ENCODE measurements at places on chromosomes 2 and 18.

- H3K36me3 ChIP-seq: no peaks in the 10 kb centered on the region
- peak overlapping the region; percentile 51 for H3K4me3 ChIP-seq
- H3K27me3 ChIP-seq: no peaks in the 10 kb centered on the region
- DNase-seq: peak; percentile 66
- peaks cover 19% of the 10 kb centered on the region for H3K4me1 ChIP-seq
- peak overlapping the region; percentile 65 for H3K27ac ChIP-seq
Observed at GRCh38 chr18:5628512-5629255, 84.9 kb upstream of the EPB41L3 start.

- no peaks in the 10 kb centered on the region for H3K4me1 ChIP-seq
- H3K27ac ChIP-seq: no peak overlapping the region
- H3K4me3 ChIP-seq: no peak overlapping the region
- no peak for DNase-seq
- H3K27me3 ChIP-seq: no peaks in the 10 kb centered on the region
- no peaks in the 10 kb centered on the region for H3K36me3 ChIP-seq
Observed at GRCh38 chr2:100494712-100495111, 24.4 kb downstream of the NMS start.

GRCh38 chr18:79587779-79588635 is 91.6 kb upstream of the CTDP1 start:
- no peaks in the 10 kb centered on the region for H3K27me3 ChIP-seq
- no peak for DNase-seq
- H3K4me1 ChIP-seq: peaks cover 39% of the 10 kb centered on the region
- H3K27ac ChIP-seq: peak overlapping the region; percentile 72

- no peaks in the 10 kb centered on the region for H3K36me3 ChIP-seq
- no peak overlapping the region for H3K27ac ChIP-seq
- no peak for DNase-seq
- no peak overlapping the region for H3K4me3 ChIP-seq
- H3K4me1 ChIP-seq: no peaks in the 10 kb centered on the region
Observed at GRCh38 chr2:167607211-167607610, 640.2 kb downstream of the STK39 start.
